ENCODE measurements at places on chromosomes 7 and 10.

DNA sequence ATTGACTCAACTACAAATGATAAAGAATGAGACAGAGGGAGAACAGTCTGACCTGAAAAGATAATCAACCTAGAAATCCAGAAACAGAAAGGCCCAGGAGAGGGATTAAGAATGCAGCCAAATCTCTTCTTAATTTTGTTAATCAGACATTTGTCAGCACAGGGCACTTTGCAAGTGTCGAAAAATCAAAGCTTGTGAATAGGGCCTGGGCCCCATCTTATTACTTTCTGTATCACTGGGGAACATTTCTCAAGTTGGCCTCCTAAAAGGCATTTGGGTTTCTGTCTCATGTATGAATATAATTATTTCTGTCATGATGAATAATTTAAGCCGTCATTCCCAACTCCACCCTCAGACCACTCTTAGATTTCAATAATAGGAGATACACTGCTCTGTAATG, 308.4 kb upstream of the PRKCQ start:
- DNase-seq: no peak

GRCh38 chr7:122588621-122589020, 110.3 kb downstream of the RNF133 start:
- no peak for DNase-seq

GRCh38 chr10:11835704-11836103, 12.5 kb downstream of the PROSER2 start:
- DNase-seq: no peak

DNA sequence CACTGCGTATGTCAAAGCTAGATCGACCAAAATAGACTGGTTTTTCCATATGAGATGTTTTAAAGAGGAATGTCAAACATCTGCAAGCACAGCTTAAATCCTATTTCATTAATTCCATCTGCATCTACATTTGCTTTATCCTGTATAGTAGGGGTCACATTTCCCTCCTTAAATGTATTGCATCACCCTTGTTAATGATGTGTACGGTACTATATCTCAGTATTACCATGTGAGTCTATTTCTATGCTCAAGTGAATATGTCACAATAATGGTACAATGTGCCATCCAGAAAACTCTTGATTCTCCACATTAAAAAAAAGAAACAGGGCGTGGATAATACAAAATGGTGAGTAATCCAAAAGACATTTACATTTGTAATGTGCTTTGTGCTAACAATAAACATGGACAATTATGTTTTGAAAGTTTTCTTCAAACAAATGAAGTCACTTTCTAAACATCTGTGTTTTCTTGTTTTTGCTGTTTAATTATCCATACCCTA, 56.6 kb downstream of the TWIST1 start:
- no peak for DNase-seq

- DNase-seq: no peak
These were observed 45.7 kb upstream of the PTPRN2 start for GRCh38 chr7:158633055-158633956.

- DNase-seq: no peak
These were observed 309.4 kb downstream of the TWIST1 start for GRCh38 chr7:18808026-18808425.

DNA sequence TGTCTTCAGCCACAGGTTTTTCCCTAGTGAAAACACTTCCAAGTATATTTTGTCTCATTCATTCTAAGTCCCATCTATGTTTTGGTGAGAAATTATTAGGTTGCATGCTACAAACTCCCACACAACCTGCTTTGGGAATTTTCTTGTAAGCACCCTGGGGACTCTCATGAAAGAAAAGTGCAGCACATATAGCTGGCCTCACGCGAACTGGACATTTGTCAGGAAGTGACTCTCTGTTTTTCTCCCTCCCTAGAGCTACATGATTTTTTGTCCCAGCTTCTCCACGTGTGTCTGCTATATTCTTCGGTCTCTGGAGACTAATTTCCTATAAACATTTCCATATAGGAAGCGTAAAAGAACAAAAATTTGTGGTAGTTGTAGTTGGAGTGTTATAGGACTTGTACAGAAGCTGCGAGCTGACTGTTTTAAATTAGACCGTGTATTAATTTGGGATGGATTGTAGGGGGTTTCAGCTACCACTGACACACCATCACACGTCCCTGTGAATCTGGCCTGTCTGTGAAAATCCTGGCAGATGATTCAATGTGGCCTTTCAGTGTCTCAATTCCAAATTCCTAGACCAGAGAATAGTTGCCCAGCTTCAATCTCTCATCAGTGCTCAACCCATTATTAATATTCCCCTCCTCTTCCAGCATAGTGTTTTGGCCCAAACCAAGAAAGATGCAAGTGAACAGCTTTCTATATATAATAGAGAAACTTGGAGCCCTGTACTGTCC, 40.2 kb downstream of the ARL4A start:
- no peak for DNase-seq

DNA sequence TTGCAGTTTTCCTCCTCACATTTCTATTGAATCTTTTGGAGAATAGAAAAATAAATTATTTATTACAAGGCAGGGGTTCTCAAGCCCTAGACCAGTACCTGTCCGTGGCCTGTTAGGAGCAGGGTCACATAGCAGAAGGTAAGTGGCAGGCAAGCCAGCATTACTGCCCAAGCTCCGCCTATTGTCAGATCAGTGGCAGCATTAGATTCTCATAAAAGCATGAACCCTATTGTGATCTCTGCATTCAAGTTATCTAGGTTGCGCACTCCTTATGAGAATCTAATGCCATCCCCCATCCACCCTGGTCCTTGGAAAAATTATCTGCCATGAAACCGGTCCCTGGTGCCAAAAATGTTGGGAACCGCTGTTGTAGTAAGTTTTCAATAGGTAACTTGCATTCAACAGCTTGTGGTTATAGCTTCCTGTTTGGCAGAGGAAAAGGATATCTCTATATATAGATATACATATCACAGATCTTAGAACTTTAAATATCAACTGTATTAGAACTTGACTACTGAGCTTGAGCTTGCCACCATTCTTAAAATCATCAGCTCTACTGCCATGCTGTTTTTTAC, 165.1 kb downstream of the AHR start:
- DNase-seq: no peak

- DNase-seq: no peak
These were observed 32.0 kb downstream of the CUL2 start for GRCh38 chr10:35058134-35058533.

DNA sequence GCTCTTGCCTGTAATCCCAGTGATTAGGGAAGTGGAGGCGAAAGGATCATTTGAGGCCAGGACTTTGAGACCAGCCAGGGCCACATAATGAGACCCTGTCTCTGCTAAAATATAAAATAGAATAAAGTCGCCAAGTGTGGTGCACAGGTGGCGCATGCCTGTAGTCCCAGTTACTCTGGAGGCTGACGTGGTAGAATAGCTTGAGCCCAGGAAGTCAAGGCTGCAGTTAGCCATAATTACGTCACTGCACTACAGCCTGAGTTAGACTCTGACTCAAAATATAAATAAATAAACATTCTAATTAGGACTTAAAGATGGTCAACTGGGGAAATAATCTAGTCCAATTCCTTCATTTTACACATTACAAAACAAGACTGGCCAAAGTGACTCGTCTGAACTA, 768 bp downstream of the CHCHD2 start:
- no peak for DNase-seq

DNA sequence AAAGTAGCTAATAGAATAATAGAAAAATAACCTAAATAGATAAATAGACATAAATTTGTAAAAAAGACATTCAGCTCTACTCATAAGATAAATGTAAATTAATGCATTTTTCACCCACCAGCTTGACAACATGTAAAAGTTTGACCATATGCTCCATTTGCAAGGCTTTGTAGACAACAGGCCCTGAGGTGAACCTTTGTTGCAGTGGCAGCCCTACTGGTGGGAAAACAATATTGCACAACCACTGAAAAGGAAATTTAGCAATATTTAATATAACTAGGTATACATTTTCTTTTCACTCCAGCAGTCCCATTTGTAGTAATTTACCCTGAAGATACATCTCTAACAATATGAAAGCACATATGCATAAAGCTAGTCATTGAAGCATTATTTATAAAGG, 39.0 kb upstream of the ADRA2A start:
- DNase-seq: no peak

GRCh38 chr7:139741789-139742344, 35.9 kb downstream of the HIPK2 start:
- DNase-seq: no peak

DNA sequence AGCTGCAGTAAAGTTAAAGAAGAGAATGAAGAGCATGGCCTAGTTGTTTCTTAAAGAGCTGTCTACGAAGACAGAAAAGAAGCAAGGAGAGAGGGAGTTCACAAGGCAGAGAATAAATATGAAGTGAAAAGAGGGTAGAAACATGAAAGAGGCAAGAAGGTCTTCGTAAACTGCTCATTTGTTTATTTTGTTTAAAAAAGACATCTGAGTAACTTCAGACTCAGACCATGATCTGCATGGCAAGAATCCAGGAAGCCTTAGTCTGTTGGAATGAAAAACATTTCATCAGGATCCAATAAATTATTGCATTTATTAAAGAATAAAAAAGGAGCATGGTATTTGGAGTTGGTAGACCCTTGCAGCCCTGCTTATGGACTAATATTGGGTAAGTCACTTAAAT, 151.1 kb downstream of the SEM1 start:
- DNase-seq: no peak

DNA sequence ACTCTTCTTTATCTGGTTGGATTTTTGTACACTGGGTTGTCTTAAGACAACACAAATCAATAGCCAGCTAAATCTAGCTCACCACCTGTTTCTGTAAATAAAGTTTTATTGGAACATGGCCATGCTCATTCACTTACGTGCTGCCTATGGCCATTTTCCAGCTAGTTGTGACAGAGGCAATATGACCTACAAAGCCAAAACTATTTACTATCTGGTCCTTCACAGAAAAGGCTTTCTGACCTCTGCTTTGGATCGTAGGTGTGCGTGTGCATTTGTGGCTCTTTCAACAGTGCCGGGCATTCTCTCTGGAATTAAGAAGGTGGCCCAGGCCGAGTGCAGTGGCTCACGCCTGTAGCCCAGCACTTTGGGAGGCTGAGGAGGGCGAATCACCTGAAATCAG, 45.5 kb downstream of the NRAP start:
- DNase-seq: no peak

DNA sequence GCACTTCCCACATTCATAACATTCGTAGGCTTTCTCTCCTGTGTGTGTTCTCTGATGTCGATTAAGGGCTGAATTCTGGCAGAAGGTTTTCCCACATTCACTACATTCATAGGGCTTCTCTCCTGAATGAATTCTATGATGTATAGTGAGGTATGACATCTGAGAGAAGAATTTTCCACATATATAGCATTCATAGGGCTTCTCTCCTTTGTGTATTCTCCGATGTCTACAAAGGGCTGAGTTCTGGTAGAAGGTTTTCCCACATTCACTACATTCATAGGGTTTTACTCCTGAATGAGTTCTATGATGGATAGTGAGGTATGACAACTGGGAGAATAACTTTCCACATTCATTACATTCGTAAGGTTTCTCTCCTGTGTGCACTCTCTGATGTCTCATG, 15.6 kb downstream of the ZNF12 start:
- no peak for DNase-seq

- DNase-seq: no peak
These were observed 578.5 kb downstream of the GALNT17 start for GRCh38 chr7:71710442-71710841.

- DNase-seq: peak; percentile 20
These were observed 41.3 kb upstream of the SRPK2 start for GRCh38 chr7:105429746-105430612.

- DNase-seq: no peak
These were observed 71.4 kb downstream of the CALCR start for GRCh38 chr7:93503088-93503487.

- no peak for DNase-seq
These were observed 26.0 kb upstream of the PCBD1 start for GRCh38 chr10:70914316-70914864.

DNA sequence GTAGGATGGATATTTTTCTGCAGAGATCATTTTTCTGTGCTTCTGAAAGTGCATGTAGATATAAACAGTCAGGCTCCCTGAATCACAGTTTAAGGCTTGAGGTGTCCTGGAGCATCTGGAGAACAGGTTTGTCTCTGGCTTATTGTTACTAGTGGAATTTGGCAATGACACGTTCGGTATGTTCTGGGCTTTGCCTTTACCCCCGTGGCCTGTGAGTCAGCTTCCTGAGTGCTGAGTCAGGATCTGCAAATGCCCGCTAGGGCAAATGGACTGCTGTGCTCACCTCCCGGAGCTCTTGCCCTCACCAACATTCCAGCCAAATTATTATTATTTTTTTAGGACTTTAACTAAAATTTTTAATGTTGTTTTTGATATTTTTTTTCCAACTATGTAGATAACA, 192.5 kb upstream of the PRSS1 start:
- peak; percentile 36 for DNase-seq

GRCh38 chr7:5526100-5526905, 102.7 kb upstream of the TNRC18 start:
- peak; percentile 37 for DNase-seq

- DNase-seq: no peak
These were observed 317.7 kb downstream of the GLRX3 start for GRCh38 chr10:130453721-130454542.

GRCh38 chr10:49600781-49601400, 9.2 kb upstream of the SLC18A3 start:
- no peak for DNase-seq

DNA sequence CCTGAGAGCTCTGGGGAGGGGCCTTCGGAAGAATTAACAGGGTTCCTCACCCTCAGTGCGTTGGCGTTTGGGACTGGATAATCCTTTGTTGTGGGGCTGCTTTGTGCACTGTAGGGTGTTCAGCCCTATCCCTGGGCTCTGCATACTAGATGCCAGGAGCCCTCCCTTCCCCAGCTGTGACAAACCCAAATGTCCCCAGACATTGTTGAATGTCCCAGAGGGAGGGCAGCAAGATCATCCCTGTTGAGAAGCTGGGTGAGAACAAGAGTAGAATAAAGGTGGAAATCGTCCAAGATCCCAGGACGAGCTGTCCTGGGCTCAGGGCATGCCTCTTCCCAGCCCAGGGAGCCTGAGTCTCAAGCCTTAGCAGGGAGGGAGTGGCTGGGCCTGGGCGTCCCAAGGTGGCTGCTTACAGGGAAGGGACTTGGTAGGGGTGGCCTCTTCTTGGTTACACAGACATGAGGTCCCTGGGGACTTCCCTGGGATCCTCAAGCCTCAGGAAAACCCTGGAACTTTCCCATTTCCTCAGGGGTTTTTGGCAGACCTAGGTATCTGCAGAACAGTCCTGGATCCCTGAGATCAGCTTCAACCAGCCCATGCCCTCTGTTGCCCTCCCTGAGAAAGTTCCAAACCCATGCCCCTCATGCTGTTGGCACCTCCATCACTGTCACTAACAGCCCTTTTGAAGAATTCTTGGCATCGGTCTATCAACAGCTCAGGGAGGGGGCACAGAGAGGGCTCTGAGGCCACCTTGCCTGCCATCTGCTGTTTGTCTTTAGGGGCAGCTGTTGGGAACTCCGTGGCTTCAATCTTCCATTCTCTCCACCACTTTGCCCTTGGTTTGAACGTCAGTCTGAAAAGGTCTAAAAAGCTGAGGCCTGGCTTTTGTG, 53.7 kb downstream of the GOLGA7B start:
- no peak for DNase-seq
